ENCODE measurements at places on chromosomes 16 and 17.

- no peak for DNase-seq
These were observed 20.0 kb upstream of the WFIKKN2 start for GRCh38 chr17:50815400-50815799.

DNA sequence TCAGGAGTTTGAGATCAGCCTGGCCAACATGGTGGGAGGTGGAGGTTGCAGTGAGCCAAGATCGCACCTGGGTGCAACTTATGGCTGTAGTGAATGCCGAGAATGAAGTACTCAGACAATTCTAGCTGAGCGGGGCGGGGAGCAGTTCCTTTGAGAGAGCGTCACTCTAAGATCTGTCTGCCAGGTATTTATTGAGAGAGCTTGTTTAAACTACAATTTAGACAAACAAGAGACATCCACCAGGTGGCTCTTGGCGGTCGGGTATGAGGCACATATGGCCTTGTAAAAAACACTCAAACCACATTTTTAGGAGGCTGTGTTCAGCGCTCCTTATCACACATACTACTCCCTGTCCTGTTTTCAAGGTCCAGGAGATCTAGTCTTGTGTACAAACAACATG is 40.6 kb upstream of the CDH1 start:
- DNase-seq: no peak

DNA sequence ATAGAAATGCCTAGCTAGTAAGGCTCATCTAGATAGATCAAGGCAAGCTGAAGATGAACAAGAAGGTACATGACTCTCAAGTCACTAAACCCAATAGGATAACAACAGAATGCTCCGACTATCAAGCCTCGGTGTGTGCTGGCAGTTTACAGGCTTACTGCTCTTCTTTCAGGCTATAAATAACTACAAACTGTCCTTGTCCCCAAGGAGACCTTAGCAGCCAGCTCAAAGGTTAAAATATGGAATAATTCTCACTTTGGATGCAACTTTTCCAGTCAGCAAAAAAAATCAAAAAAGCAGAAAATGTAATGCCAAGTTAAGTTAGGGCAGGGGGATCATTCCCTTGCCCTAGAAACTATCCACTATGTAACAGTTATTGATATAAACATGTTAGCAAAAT is 44.6 kb downstream of the SPOP start:
- no peak for DNase-seq

GRCh38 chr17:7523033-7523432 is 25.8 kb upstream of the TNFSF12 start:
- no peak for DNase-seq

GRCh38 chr16:15770107-15770506 is 86.7 kb downstream of the MYH11 start:
- DNase-seq: no peak

All from left renal cortex interstitium (tissue), 4 donors.